Sciatic nerve (tissue), 2 donors: ENCODE measurements at places on chromosomes 2 and 18. TPM values are rescaled to one million over a fixed set of nuclear protein-coding genes. Genes with fewer than 3 reads are reported as not detected.

DNA sequence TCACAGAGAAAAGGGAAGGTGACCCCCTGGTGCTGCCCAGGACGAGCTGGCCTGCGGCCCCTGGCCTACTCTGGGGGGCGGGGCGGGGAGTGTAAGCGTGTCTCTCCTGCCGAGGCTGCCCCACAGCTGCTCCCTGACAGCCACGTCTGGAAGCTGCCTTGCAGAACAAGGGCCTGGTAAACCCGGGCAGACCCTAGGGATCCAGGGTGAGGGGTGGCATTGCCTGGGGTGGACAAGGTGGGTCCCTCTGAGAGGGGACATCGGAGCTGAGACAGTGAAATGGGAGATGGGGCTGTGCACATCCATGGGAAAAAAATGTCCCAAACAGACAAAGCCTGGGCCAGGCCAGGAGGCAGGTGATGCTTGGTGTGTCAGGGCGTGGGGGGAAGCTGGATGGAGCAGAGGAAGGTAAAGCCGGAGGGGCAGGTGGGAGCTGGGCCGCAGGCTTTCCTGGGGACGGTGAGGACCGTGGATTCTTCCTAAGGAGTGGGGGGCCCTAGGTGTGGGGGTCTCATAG is 66.0 kb upstream of the HDAC4 start:
- DNase-seq = peak; percentile 56

DNA sequence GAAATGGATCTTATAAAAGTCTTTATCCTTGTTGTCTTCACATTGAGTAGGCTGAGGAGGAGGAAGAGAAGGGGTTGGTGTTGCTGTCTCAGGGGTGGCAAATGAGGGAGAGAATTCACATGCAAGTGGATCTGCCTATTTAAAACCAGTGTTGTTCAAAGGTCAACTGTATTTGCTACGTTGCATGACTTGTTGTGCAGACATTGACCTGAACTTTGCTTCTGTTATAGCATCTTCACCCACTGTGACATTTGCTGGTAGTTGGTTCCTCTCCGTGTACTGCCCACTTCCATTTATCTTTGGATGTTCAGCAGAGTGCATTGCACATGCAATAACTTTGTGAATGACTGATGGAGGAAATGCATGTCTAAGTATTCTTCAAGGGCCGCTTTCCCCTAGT is 228.6 kb upstream of the DPP10 start:
- DNase-seq = no peak

The OSR1 gene
- total RNA-seq = 11.6 TPM

DNA sequence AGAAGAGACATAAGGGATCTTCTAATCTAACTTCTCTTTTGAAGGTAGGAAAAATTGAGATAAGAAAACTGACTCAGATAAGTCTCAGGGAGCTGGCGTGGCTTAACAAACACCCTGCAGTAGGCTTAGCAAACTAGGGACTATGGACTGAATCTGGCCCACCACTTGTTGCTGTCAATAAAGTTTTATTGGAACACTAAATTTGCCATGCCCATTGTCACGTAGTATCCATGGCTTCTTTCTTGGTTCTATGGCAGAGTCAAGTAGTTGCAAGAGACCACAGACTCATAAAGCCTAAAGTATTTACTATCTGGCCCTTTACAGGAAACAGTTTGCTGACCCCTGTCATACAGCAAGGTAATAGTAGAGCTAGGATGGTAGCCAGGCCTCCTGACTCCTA is 24.2 kb downstream of the KCNK3 start:
- no peak for DNase-seq

GRCh38 chr2:69641887-69642708 is 1.4 kb downstream of the AAK1 start:
- DNase-seq = no peak

DNA sequence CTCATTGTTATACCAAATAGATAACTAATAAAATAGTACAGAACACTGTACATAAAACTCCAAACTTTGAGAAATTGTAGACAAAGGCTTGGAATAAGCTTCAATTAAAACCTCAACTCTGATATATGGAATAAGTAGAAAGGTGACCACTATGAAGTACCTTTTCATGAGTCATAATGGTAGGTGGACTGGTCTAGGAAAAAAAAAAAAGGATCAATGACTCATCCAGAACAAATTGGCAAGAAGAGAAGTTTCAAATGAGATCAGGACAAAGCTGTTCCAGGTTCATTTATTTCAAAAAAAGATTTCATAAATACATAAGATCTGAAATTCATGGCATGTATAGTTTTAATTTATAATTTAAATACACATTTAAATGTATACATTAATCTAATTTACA is 769.7 kb downstream of the SUCLG1 start:
- no peak for DNase-seq

DNA sequence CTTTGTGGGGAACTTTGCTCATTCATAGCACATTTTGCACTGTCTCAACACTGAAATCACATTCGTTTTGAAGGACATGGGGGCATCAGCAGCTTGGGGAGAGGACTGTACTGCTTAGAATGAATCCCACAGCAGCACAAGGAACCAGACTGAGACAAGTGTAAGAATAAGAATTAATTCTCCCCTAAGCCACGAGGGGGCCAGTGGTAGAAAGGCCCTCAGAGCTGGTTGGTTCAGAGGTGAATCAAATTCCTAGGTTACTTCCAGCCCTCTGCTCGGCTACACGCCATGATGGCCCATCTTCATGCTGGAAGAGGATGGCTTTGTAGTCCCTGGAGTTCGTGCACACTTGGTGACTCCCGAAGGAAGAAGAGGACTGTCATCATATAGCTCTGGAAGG is 12.0 kb upstream of the MC5R start:
- no peak for DNase-seq

The CROCC2 gene
- total RNA-seq = 0.18 TPM

DNA sequence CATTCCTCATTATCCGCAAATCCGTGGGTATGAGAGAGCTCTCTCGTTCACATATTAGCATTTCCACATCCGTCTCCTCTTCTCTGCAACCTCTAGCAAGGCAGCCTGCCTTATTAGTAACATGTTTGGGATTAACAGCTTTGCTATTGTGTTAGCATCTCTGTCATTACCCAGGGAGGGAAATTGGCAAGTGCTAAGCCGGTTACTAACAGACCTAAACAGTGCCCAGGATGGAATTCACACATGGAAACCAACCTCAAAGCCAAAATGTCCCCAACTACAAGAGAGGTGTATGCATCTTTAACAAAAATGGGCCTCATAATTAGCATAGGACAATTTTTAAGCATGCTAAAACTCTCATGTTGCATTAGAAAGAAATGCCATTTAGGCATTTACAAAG is 309.0 kb upstream of the MEIS1 start:
- no peak for DNase-seq

The SULT1C4 gene
- total RNA-seq = 12.5 TPM

The LTBP1 gene
- total RNA-seq = 48.9 TPM

The ACMSD gene
- not detected for total RNA-seq

GRCh38 chr18:48519431-48520100 is 19.3 kb upstream of the CTIF start:
- no peak for DNase-seq

The ITSN2 gene
- total RNA-seq = 75.3 TPM

DNA sequence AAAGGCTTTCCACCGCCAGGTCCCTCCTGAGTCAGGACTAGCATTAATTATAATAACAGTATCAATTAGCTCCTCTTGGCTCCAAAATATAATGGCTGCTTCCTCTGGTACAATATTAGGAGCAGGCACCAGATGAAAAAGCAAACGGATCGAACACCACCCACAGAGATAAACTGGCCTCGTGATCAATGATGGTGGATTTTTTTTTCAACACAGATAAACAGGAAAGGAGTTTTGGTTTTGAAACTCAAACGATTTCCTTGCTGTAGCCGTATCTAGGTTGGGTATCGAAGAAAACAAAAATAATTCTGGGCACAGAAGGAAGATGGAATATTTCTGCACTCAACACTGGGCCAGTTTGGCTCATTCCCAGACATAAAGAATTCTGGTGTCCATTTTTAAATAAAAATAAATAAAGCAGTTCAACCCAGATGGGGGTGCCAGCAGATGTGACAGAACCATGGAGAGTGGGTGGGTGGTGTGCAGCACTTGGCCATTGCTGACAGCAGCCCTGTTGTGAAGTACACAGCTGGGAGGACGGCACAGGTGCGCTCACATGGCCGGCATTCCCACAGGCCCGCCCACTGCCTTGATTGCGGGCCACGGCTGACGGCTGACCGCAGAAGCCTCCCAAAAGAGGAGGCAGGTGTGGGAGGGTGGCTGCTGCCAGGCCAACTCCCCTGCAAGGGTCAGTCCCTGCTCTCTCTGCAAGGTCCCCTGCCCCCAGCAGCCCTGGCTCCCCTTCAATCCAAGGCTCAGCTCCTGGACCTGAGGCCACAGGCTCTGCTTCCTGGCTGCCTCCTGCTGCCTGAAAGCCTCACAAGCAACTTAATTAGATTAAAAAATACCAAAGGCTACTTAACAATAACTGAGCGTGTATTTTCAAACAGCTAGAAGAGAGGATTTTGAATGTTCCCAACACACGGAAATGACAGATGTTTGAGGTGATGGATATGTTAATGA is 351.9 kb upstream of the ID2 start:
- no peak for DNase-seq

- DNase-seq = no peak
These were observed 62.4 kb upstream of the GCFC2 start for GRCh38 chr2:75772908-75773630.
